G401 (cell line): ENCODE measurements at places on chromosomes 3 and 15. TPM values are rescaled to one million over a fixed set of nuclear protein-coding genes. Genes with fewer than 3 reads are reported as not detected.

Gene KBTBD12
- not detected in 2 replicates for total RNA-seq

Gene NPAP1
- total RNA-seq = not detected in 2 replicates

Gene SLC27A2
- total RNA-seq = 0.06 TPM in 1 of 2 replicates, not detected in the other

Gene ASB14
- total RNA-seq = not detected in 2 replicates

Gene SLCO2A1
- total RNA-seq = not detected in 2 replicates

Gene B3GALNT1
- total RNA-seq = not detected in 2 replicates

Gene CSPG4
- total RNA-seq = 32.3 and 34.4 TPM in 2 replicates

Gene CADPS
- not detected in 2 replicates for total RNA-seq

Gene SMAD6
- 84.0 and 102 TPM in 2 replicates for total RNA-seq

Gene CPLX3
- total RNA-seq = not detected in 2 replicates

Gene LYZL4
- not detected in 2 replicates for total RNA-seq

Gene ARPIN
- total RNA-seq = 5.3 and 7.0 TPM in 2 replicates

Gene ISLR
- total RNA-seq = 3.4 and 5.7 TPM in 2 replicates

Gene CPN2
- not detected in 2 replicates for total RNA-seq

Gene SUSD5
- total RNA-seq = 9.2 and 16.6 TPM in 2 replicates

Gene CNBP
- total RNA-seq = 379 and 384 TPM in 2 replicates

Gene UNC13C
- total RNA-seq = not detected in 2 replicates

Gene CCDC51
- 21.3 and 30.0 TPM in 2 replicates for total RNA-seq

Gene GHSR
- not detected in 2 replicates for total RNA-seq

Gene TNFSF10
- total RNA-seq = not detected in 2 replicates
